ENCODE measurements at places on chromosomes 1 and 21.

DNA sequence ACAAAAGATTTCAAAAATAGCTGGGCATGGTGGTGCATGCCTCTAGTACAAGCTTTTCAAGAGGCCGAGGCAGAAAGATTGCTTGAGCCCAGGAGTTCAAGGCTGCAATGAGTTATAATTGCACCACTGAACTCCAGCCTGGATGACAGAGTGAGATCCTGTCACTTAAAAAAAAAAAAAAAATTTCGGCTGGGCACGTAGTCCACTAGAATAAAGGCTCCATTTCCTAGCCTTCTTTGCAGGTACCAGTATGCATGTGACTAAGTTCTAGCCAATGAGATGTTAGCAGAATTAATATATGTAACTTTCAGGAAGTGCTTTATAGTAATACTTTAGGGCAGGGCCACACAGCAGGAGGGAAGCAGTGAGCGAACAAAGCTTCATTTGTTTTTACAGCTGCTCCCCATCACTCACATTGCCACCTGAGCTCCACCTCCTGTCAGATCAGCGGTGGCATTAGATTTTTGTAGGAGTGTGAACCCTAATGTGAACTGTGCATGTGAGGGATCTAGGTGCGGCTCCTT lies 28.8 kb upstream of the SYDE2 start:
- DNase-seq = no peak

DNA sequence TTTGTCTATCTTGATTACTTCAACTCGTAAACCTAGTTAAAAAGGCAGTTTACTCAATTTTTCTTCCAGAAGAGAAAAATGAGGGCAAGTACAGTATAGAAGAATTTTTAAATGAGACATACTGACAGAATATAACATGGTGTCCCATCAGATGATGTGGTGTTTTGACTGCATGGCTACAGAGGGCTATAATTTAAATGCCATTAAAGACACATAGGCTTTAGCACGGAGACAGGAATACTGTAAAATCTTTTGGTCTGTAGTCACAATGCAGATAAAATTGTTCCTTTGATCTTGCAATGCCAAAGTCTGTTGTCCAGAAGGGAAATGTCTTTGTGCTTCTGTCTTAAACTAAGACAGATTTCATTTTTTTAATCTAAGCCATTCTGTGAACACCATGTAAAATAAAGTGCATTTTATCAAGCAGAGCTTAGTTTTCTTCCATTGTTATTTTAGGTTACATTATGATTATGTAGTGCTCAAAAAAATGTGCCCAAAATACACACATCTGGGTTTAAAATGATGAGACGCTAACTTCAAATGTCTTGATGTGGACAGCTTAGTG lies 249.6 kb downstream of the PTPRC start:
- DNase-seq = no peak

DNA sequence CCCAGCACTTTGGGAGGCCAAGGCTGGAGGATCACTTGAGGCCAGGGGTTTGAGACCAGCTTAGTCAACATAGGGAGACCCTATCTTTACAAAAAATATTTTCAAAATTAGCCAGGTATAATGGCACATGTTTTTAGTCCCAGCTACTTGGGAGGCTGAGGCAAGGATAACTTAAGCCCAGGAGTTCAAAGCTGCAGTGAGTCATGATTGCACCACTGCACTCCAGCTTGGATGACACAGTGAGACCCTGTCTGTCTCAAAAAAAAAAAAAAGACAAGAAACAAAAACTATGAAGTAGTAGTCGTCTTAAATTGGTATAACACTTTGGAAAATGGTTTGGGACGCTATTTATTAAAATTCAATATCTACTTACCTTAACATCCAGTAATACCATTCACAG lies 7.7 kb downstream of the AIM2 start:
- DNase-seq = peak; percentile 64

DNA sequence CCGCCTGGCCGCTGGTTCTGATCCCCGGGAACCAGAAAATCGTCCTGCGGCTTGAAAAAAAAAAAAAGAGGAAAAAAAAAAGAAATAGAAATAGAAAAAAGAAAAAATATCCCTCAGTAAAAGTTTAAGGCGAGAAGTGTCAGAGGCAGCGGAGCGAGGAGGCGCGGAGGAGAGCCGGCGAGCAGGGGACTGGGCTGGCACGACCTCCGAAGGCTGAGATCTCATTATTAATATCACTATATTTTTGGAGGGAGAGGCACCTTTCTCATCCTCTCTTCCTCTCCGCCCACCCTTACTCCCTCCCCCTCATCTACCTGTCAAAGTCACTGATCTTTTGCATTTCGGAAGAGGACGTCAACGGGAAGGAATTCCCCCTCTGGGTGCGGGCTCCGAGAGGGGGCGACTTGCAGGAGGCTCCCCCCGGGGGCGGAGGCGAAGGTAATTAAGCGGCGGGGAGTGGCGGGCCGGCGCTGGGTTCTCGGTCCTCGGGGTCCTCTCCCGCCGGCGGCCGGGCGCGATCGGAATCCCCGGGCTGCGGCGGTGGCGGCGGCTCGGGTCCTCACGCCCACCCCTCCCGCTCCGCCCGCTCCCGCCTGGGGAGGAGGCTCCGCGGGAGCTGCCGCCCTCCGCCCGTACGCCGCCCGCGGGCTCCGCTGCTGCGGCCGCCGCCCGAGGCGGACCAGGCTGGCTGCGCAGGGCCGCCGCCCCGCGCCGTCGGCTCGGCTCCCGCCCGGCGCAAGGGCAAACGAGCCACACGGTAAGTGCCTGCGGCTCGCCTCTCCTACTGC lies at the start of gene NTNG1:
Gene NTNG1, plus strand, starts transcription at position 337 of the 788 bp plus-strand sequence.
- no peak for DNase-seq

DNA sequence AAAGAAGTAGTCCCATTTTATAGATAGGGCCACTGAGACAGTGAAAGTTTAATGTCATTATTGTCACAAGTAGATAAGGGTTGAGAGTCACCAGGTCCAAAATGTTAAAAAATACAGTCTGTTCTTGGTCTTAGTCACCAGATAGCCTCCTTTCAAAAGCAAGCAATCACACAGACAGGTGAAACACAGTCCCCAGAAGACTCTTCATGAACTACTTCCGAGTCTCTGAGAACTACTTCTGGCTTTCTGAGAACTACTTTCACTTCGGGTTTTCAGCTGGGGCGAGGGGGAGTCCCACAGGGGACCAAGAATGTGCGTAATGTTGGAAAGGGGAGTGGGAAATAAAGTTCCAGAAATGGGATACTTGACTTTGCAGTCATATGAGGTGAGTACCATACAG lies 143.2 kb downstream of the HHIPL2 start:
- no peak for DNase-seq

DNA sequence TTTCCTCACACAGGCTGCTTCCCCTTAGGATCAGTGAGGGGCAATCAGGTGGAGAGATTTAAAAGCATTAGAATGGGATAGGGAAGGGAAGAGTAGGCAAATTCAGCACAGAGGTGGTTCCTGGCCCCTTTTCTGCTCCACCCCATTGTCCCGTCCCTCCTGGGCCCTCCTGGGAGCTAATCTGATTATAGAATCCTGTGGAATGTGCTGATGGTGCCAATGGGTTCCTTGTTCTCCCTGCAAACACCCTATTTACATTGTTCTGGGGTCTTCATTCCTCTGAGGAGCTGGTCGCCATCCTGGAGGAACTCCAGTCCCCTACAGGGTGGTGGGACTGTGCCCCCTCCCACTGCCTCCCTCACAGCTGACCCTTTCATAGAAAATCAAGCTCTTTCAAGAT lies 34.4 kb upstream of the LRP8 start:
- DNase-seq = no peak

- no peak for DNase-seq
These were observed 54.7 kb downstream of the PDE9A start for GRCh38 chr21:42708107-42708506.

GRCh38 chr1:14910984-14911721 lies 242.4 kb upstream of the TMEM51 start:
- no peak for DNase-seq

- no peak for DNase-seq
These were observed 240.1 kb downstream of the BARHL2 start for GRCh38 chr1:90476994-90477393.

- DNase-seq = no peak
These were observed 54.0 kb upstream of the IFFO2 start for GRCh38 chr1:19010503-19010902.
